Central memory CD4-positive, alpha-beta T cell (primary cell): ENCODE measurements at places on chromosomes 3 and 15.

- DNase-seq: no peak
Measured at GRCh38 chr15:58241872-58242271, 103.7 kb downstream of the AQP9 start.

DNA sequence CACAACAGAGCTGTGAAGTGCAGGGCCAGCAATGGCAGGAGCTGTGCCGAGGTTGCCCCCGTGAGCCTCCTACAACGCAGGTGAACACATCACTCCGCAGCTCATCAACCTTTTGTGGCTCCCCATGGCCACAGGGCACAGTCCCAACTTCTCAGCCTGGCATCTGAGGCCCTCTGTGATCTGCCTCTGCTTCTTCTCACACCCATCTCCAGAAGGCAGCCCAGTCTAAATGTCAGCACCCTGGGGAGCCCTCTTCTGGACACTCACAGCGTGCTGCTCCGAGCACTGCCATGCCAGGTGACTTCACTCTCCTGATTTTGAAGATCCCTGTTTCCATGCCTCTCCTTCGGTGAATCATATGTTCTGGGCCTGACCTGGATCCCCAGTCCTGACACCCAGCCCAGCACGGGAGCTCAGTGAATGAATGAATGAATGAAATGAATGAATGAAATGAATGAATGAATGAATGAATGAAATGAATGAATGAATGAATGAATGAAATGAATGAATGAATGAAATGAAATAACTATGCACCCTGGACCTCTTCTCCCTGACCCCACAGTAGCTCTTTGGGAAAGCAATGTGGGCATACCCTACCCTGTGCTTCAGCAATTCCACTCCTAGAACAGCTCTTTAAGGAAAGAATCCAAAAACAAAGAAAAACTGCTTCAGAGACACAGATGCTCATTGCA is 17.9 kb upstream of the SKIC8 start:
- no peak for DNase-seq

DNA sequence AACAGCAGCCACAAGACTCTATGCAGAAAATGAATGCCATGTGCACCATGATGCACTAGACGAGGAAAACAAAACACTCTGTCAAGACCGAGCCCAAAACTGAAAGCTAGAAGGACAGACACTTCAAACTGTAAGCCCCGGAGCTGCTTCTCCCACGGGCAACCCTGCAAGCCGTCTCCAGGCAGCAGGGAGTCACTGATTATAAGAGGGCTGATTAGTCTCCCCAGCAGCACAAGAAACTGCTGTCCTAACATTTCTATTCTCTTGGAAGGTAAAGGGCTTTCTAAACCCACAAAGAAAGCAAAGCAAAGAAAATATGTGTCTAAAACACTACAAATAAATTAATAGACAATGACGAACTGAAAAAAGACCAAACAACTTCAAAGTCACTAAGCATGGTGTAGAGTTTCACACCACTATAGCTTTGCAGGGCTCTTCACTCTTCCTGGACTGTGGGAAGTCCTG is 15.5 kb downstream of the TBC1D2B start:
- peak; percentile 50 for DNase-seq

GRCh38 chr15:27693280-27693679 is 405.8 kb downstream of the OCA2 start:
- DNase-seq: no peak

- DNase-seq: no peak
Measured at GRCh38 chr3:86180696-86181095, 810.3 kb downstream of the VGLL3 start.

GRCh38 chr3:80234706-80235105 is 466.9 kb upstream of the ROBO1 start:
- DNase-seq: no peak

GRCh38 chr3:40841131-40841530 is 316.4 kb downstream of the ZNF621 start:
- DNase-seq: no peak
